CD4-positive, CD25-positive, alpha-beta regulatory T cell (primary cell): ENCODE measurements at places on chromosomes 4 and X.

GRCh38 chr4:186021461-186022167 lies 47.3 kb upstream of the TLR3 start:
- no peak for DNase-seq

GRCh38 chrX:17411205-17411604 lies 36.2 kb downstream of the NHS start:
- DNase-seq: no peak

- DNase-seq: no peak
These were observed 326.0 kb downstream of the FBXW7 start for GRCh38 chr4:152209772-152210493.

DNA sequence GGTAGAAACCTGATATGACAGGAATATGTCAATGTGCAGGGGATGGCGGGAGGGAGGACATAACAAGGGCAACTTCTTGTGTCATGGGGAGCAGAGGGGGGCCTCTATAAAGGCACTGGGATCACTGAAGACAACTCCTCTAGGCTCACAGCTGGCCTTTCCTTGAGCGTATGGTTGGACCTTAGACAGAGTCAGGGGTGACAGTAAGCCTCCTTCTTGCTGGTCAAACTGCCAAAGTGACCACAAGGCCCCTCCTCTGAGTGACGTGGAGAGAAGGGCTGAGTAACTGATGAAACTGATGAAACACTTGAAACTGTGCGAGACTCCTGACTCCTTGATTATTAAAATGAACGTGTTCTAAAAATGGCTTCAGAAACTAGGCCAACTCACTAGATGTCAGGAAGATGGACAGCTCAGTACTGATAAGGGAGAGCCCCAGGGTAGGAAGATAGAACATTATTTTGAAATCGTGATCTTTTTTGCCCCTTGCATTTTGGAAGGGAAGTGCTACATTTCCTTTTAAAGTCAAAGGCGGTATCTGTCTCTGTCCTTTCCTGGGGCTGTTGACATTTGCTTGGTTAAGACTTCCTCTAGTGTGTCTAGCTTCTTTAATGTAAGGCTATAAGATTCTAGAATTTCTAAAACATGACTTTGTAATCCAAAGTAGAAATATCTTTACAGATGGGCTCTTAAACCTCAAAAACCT lies 1.6 kb downstream of the RAB33A start:
- DNase-seq: no peak

GRCh38 chr4:185710487-185710995 lies 101.5 kb downstream of the SORBS2 start:
- DNase-seq: no peak

- no peak for DNase-seq
These were observed 1208.3 kb downstream of the ADGRL3 start for GRCh38 chr4:62408454-62408853.

- DNase-seq: no peak
These were observed 569 bp upstream of the FHL1 start for GRCh38 chrX:136146614-136147314.

DNA sequence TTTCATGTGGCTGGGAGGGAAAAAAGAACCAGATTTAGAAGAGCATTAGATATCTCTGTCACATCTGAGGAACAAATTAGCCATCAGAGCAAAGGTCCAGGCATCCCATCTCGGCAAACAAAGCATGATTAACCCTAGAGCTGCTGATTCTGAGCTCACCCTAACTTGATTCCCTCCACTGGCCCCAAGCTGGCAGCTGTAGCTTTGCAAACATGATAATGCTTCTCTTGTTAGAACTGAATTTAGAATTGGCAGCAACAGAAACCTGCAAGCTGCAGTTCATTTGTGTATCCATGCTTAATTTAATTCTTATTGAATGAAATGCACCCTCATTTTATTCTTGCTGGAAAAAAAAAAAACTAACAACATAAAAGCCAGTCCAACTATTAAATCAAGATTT lies 289.2 kb downstream of the IL1RAPL1 start:
- no peak for DNase-seq

GRCh38 chrX:20265221-20265725 lies 1.4 kb downstream of the RPS6KA3 start:
- peak; percentile 33 for DNase-seq

DNA sequence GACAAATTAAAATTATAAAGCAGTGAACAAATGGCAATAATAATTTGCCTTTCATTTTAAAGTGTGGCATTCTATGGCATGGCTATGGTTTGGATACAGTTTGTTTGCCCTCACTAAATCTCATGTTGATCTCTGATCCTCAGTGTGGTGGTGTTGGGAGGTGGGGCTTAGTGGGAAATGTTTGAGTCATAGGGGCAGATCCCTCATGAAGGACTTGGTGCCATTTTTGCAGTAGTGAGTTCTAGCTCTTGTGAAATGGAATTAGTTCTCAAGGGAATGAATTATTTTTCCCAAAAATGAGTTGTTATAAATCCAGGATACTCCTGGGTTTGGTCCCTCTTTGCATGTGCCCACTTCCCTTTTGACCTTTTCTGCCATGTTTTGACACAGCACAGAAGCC lies 181.4 kb downstream of the AMELX start:
- DNase-seq: no peak

DNA sequence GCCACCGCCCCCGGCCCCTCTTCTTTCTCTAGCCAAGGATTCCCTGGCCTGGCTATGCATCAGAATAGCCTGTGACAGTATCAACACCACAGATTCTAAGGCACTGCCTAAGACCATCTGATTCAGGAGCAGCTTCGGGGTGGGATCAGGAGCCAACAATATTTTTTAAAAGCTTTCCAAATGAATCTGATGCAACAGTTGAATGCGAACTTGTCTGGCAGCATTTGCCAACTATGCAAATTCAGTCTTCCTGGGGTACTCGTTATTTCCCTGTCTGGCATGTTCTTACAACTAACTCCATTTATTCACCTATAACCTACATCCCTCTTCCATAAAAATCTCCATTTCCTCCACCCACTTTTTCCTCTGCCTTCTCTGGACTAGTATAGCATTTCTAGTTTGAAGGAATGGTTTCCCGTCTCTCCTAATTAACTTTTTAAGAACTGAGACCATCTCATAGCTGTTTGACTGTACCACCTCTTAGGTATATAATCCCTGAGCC lies 36.2 kb upstream of the UGDH start:
- DNase-seq: no peak

DNA sequence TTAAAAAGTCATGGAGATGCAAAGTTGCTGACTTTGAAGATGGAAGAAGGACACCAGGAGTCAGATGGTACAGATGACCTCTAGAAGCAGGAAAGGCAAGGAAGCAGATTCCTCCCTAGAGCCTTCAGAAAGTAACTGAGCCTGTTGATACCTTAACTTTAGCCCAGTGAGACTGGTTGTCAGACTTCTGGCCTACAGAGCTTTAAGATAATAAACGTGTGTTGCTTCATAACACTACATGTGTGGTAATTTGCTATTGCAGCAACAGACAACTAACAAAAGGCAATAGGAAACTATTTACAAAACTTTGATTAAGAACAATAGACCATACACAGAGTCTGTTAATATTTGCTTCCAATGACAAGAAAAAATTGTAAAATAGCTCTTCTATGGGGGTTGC lies 102.0 kb upstream of the USP38 start:
- DNase-seq: no peak

- DNase-seq: no peak
These were observed 126.9 kb downstream of the UNC5C start for GRCh38 chr4:95421869-95422268.

GRCh38 chr4:2662598-2662997 lies 93.5 kb downstream of the TNIP2 start:
- DNase-seq: no peak

- no peak for DNase-seq
These were observed 18.3 kb upstream of the STX18 start for GRCh38 chr4:4560136-4560535.

GRCh38 chr4:42570221-42570620 lies 86.7 kb downstream of the ATP8A1 start:
- no peak for DNase-seq

- DNase-seq: no peak
These were observed 53.1 kb upstream of the LSM6 start for GRCh38 chr4:146122398-146122797.

GRCh38 chrX:138150709-138151108 lies 560.8 kb downstream of the FGF13 start:
- DNase-seq: no peak

- DNase-seq: no peak
These were observed 13.2 kb downstream of the RUFY3 start for GRCh38 chr4:70734971-70735370.

DNA sequence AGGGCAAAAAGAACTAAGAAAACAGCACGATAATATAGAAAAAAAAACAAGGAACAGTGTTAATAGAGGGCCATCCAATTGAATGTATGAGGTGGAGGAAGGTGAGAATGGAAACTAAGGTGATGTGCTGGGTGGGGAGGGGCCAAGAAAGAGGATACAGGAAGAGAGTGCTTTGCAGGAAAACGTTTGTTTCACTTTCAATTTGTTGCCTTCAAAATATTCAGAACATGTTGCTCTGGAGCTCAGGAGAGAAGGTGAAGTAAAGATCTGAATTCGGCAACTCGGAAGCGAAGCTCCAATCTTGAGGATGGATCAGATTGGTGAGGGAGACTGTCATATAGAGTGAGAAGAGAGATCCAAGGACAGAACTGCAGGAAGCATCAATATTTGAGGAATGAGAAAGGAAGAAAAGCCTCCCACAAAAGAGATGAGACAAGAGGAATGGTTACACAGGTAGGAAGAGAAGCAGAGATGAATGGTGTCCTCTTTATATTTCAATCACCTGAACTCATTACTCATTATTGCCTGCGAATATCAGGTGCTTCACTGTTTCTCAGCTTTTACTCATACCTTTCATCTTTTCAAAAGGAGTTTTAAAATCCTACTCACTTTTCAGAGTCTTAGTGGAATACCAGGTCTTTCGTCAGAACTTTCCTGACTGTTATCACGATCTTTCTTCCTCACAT lies 14.7 kb upstream of the SEC24D start:
- DNase-seq: peak; percentile 36

GRCh38 chr4:159016593-159017024 lies 86.3 kb upstream of the RAPGEF2 start:
- no peak for DNase-seq

- DNase-seq: no peak
These were observed 35.8 kb downstream of the PDE5A start for GRCh38 chr4:119592830-119593229.

GRCh38 chr4:11632025-11632424 lies 203.3 kb upstream of the HS3ST1 start:
- DNase-seq: no peak

DNA sequence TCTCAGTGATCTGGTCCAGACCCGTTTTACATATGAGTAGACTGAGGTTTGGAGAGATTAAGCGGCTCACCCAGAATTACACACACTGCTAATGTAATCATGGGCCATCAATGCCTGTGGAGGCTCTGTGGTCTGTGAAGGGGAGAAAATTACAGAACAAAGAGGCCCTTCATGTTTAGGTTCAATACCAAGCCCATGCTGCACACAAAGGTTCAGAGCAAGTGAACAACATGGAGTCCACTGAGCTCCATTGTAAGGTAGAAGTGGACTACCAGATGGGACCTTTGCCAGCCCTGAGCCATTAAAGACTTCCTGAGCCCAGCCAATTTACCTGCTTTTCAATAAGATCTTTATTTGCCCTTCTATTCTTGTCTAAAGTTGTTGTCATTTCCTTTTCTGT lies 109.8 kb downstream of the LUZP4 start:
- no peak for DNase-seq

GRCh38 chrX:107654872-107655761 lies 26.8 kb downstream of the PRPS1 start:
- peak; percentile 51 for DNase-seq

DNA sequence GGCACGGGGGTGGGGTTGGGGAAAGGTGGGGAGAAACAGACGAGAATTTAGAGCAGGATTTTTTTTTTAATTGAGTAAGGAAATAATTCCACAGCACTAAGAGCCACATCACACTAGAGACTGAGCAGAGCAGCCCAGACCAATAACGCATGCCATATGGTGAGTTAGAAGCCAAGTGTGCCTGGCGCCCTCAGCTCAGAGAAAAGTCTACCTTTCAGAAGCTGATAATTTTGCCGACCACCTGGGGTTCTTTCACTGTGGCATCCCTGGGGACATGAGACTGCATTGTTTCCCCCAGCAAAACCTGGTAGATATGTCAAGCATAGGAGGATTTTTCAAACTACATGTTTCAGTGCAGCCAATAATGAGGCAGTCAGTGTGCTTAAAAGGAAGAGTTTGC lies 516.8 kb downstream of the SMARCA1 start:
- DNase-seq: no peak

DNA sequence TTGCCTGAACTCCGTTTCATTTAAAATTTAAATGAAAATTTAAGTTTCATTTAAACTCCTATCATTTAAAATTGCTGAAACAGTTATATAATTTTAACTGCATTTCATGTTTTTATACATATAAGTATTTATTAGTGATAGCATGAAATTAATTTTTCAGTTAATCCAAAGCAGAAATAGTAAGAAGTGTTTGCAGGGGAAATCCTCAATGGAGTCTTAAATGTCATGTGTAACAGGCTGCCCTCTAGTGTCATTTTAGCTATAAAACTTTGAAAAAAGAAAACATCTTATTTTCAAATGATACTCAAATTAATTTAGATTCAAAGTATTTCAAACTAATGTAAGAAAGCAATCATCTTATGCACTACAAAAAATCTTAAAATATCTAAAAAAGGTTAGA lies 27.2 kb downstream of the TAPT1 start:
- DNase-seq: no peak

DNA sequence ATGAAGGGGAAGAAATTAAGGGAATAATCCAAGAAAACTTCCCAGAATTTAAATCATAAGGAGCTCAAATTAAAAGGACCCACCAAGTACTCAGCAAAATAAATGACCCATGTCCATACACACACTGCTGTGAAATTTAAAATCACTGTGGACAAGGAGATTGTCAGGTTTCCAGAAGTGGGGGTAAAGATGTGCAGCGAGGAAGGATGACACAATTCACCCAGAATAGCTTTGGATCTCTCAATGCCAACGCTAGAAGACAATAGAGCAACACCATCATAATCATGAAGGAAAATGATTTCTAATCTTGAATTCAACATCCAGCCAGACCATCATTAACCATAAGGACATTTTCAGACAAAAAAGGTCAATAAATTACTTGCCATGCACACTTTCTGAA lies 65.7 kb downstream of the CASK start:
- no peak for DNase-seq

GRCh38 chrX:140422501-140422900 lies 82.4 kb downstream of the SOX3 start:
- DNase-seq: no peak

DNA sequence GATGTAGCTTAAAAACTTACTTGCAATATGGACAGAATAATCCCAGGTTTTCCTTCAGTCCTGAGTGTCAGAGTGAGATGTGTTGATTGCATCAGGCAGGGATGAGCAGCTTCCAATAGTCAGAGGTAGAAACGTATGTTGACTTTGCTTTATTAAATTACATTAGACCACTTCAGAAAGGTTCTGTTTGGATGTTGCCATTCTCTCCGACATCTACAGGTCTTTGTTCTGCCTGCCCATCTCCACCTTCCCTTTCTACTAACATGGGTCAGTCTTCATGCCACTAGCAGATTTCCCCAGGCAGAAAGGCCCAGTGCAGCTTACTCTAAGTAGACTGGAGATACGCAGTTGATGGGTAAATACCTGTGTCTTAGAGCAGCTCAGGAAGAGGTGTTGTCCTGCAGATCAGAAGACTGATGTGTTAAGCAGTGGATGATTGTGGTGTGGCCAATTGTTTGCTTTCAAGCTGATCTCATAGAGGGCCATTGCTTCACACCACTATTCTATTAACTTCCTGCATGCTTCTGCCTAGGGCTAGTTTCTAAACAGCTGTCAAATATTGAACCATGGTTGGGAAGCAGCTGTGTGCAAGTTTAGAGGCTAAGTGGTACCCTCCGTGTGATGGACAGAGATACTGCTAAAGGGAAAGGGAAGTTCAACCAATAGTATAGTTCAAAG lies 1.8 kb downstream of the FRMPD4 start:
- no peak for DNase-seq
